ENCODE measurements at places on chromosomes 3 and 15. TPM values are rescaled to one million over a fixed set of nuclear protein-coding genes. Genes with fewer than 3 reads are reported as not detected.

Gene MNS1
- 2.3 TPM for total RNA-seq

Gene RRP9
- 27.0 TPM for total RNA-seq

Gene ACTRT3
- total RNA-seq = 2.3 TPM

Gene MKRN3
- total RNA-seq = not detected

Gene KATNBL1
- 89.2 TPM for total RNA-seq

Gene SH3GL3
- total RNA-seq = 3.7 TPM

Gene ECT2
- 6.1 TPM for total RNA-seq

Gene DAZL
- total RNA-seq = not detected

Gene LRRFIP2
- 64.8 TPM for total RNA-seq

Gene SRGAP3
- 13.6 TPM for total RNA-seq

Gene P2RY14
- total RNA-seq = 7.1 TPM

- no peak for DNase-seq
These were observed 116.7 kb downstream of the STAC start for GRCh38 chr3:36496684-36497633.

- DNase-seq = no peak
These were observed 13.0 kb upstream of the CADPS start for GRCh38 chr3:62888180-62888579.

- DNase-seq = no peak
These were observed 182.9 kb upstream of the TRIM42 start for GRCh38 chr3:140494970-140495369.

DNA sequence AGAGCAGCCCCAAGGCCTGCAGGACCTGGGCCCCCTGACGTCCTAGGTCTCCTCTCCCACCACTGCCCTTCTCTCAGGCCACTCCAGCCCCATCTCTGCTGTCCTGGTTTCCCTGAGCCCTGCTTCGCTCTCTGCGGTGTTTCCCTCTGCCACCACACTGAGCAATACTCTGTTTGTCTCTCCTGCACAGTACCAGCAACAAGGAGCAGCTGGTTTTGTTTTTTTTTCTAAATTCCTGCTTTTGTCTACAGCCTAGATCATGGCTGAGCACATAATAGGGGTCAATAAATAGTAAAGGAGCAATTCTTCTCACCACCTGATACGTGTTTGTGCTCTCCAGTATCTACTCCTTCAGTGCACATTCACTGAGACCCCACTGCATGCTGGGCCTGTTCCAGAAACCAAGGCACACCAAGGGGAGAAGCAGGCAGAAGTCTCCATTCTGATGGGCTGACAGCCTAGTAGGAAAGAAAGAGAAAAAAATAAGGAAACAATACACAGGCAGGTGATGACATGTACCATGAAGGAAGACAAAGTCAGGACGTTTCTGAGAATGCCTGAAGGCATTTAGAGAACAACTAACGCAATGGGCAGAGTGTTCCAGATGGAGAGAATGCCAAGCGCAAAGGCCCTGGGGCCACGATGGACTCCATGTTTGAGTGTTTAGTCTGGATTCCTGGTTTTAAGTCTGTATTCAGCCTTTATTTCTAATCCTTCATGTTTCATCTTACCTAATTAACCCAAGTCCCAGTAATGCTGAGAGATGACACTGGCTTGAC is 6.0 kb upstream of the ACAD9 start:
- DNase-seq = no peak

GRCh38 chr3:72380193-72380592 is 468.1 kb downstream of the SHQ1 start:
- DNase-seq = no peak

DNA sequence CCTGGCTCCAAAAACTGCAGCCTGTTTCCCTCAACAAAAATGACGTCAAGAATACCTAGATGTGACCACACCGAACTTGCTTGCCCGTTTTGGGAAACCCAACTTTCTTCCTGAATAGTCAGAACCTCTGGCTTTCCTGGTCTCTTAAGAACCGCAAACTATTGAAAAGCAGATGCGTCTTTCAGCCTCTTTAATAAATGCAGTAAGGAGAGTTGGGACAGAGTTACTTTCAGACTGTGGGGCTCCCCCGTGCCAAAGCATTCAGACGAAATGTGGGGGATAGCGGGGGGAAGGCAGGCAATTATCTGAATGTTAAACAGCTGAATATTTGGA is 1.2 kb upstream of the PROK2 start:
- DNase-seq = no peak

DNA sequence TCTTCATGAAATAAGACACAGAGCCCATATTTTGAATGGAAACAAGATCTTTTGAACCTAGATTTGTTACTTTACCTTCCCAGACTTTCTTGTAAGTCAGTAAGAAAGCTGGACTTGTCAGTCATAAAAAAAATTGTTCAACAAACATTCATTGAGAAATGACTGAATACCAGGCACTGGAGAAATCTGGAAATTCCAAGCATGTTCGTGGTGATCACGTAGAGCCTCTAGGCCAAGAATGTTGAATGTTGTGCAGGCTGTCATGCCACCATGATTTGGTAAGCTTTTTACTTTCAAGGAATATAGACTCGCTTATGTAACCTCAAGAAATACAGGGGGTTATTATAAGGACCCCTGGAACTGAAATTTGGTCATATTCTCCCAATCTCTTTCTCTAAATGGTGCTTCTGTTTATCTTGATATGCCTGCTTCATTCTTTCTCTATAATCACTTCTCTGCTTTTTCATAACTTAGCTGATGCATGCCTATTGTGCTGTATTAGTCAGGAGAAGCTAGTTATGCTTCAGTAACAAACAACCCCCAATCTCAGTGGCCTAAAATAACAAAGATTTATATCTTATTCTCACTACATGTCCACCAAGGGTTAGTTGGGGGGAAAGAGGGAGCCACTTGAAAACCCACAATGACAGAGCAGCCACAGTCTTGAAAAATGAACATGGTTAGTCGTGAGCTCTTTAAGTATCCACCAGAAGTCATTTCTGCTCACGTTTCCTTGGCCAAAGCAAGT is 3.4 kb upstream of the TPM1 start:
- no peak for DNase-seq

GRCh38 chr3:142098964-142099363 is 50.4 kb downstream of the TFDP2 start:
- no peak for DNase-seq

DNA sequence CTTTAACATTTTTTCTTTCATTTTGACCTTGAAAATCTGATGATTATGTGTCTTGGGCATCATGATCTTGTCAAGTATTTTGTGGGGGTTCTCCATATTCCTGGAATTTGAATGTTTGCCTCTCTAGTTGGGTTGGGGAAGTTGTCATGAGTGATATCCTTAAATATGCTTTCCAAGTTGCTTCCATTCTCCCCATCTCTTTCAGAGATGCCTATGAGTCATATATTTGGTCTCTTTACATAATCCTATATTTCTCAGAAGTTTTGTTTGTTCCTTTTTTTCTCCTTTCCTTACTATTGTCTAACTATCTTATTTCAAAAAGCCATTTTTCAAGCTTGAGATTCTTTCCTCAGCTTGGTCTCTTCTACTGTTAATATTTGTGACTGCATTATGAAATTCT is 69.0 kb upstream of the CCDC80 start:
- no peak for DNase-seq

- DNase-seq = no peak
These were observed 193.6 kb downstream of the UACA start for GRCh38 chr15:70569714-70570231.

DNA sequence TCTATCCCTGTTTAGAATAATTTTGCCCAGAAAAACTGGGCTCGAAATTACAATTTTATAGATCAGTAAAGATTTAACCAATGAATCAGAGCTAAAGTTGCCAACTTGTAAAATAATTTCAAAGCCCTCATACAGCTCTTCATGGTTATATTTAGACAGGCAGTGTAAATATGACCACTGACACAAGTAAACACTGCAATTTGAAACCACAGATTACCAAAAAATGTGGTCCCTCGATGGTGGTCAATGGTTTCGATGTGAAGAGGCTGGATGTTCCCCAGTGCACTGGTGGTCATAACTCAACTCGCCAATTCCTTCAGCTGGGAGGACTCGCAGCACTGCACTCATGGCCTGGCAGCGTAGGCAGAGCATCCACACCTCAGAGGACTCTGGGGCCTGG is 28.6 kb downstream of the LRTM1 start:
- DNase-seq = no peak

GRCh38 chr3:177174607-177175170 is 22.6 kb downstream of the TBL1XR1 start:
- DNase-seq = no peak

DNA sequence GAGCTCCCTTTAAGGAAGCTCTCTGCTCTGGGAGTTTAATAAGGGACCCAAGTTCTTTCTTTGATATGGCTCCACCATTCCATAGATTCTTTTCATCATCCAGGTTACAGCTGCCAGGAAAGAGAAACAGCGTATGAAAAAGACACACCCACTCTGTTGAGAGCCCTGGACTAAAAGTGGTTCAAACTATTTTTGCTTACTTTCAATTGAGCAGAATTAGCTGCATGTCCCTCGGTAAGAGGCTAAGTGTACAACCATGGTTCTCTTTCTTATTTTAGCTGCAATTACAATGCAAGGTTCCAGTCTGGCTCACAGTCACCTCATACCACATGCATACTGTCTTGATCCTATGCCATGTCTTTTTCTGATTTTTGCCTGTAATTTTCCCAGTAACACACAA is 1288.3 kb downstream of the NSUN3 start:
- DNase-seq = no peak

GRCh38 chr3:14787630-14788029 is 31.1 kb upstream of the FGD5 start:
- no peak for DNase-seq

- DNase-seq = peak; percentile 17
These were observed 889 bp upstream of the LRRIQ4 start for GRCh38 chr3:169811631-169812331.

GRCh38 chr3:32136703-32137102 is 30.3 kb downstream of the GPD1L start:
- no peak for DNase-seq

DNA sequence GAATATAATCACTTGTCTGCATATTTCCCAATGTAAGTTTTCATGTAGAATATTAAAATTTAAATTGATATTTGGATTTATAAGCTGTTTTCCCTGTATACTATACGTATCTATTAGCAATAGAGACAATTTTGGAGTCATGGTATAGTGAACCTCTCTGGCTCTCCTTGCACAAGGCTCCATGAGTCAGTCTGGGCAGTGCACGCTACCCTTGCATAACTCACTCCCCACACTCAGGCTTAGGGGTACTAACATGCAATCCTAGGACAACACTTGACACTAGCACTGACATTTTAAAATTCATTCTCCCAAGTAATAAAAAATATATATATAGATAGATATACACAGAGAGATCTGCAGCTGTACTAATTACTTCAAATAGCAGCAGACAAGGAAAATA is 39.2 kb downstream of the SLC24A1 start:
- DNase-seq = no peak

GRCh38 chr15:100772478-100772877 is 107.2 kb upstream of the ALDH1A3 start:
- DNase-seq = no peak

DNA sequence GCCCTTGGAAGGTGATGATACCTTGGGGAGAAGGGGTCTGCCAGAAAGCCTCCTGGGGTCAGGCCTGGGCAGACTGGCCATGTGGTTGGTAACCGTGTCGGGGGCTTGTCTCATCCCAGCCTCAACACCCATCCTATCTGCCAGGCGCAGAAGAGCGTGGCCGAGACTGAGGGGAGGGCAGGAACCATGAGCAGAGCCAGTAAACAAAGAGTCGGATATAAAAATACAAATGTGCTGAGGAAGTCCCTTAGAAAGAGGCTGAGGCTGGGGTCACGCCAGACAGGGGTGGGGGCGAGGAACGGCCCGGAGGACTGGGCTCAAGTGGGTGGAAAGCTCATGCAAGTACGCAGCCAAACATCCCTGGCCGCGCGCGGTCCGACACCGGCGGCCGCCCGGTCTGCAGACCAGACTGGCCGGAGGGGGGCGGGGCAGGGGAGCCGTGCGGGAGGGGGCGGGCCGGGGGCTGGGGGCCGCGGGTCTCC is 1.9 kb downstream of the CAMK2N2 start:
- DNase-seq = no peak

DNA sequence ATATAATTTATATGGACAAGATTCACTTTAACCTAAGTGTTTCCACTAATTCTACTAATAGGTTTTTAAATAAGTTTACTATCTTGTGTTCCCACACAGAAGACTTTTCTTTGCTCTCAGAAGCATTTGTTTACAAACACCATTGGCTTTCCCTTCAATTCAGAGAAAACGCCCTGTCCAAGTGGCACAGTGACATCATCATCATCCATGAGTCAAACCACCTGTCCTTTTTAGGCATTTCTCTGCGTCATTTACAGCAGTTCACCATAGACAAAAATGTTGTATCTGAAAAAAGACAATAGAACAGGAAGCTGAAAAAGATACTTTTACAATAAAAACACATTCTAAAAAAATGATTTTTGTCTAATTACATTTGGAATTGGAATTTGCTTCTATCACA is 9.3 kb upstream of the BCL2L10 start:
- DNase-seq = no peak

DNA sequence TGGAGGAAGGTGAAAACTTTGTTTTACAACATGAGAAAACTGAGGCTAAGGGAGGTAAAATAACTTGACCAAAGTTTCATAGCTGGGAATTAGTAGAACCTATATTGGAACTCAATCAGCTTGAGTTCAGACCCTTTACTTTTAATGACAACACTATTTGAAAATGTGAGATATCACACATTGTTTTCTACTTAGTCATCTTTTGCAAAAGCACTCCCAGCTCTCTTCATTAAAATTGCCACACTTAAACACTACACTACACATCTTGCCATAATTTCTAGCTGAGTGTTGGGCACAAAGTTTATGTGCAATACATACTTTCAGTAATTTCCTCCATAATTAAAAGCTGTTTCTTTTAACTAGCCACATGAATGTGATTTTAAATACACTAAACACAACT is 230.4 kb upstream of the DCBLD2 start:
- no peak for DNase-seq

- no peak for DNase-seq
These were observed 428.3 kb downstream of the GABRG3 start for GRCh38 chr15:27399241-27399640.

- DNase-seq = no peak
These were observed 145.6 kb upstream of the MRPS22 start for GRCh38 chr3:139198186-139198585.

- no peak for DNase-seq
These were observed 28.3 kb downstream of the PLXND1 start for GRCh38 chr3:129577925-129578786.

DNA sequence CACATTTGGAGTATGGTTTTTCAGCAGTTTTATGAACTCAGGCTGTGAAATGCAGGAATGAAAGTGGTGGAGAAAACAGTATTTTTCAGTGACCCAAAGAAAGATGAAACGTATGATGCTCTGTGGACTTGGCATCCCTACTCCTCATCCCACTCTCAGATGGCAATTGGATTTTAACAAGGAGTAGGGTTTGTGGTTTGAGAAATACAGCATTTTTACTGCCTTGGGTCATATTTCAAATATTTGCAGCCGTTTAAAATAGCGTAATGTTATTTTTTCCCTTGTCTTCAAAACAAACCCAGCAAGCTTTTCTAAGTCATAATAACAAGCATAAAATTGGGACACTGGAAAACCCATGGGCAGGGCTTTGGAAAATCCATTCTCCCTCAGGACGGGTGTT is 117.2 kb upstream of the LRIG1 start:
- DNase-seq = no peak

- DNase-seq = no peak
These were observed 65.5 kb upstream of the C3orf49 start for GRCh38 chr3:63753567-63753966.
